CD4-positive, CD25-positive, alpha-beta regulatory T cell (primary cell): ENCODE measurements at places on chromosomes 1 and 21. TPM values are rescaled to one million over a fixed set of nuclear protein-coding genes. Genes with fewer than 3 reads are reported as not detected.

HUNK gene
- not detected for polyA plus RNA-seq

SPRR1B gene
- polyA plus RNA-seq, result not detected

AMPD1 gene
- polyA plus RNA-seq, result not detected

CHRM3 gene
- 0.13 TPM for polyA plus RNA-seq

PTAFR gene
- 0.31 TPM for polyA plus RNA-seq

ST6GALNAC5 gene
- not detected for polyA plus RNA-seq

PLEKHM2 gene
- 4.2 TPM for polyA plus RNA-seq

C1QTNF12 gene
- not detected for polyA plus RNA-seq

PIP5K1A gene
- polyA plus RNA-seq, result 12.0 TPM

SMCP gene
- polyA plus RNA-seq, result not detected

THEM4 gene
- polyA plus RNA-seq, result 99.1 TPM

AJAP1 gene
- polyA plus RNA-seq, result not detected

DNM3 gene
- 1.9 TPM for polyA plus RNA-seq

- peaks cover 15% of the 10 kb centered on the region for H3K4me1 ChIP-seq
- DNase-seq, result no peak
- H3K27ac ChIP-seq, result no peak overlapping the region
- no peaks in the 10 kb centered on the region for H3K27me3 ChIP-seq
- no peak overlapping the region for H3K4me3 ChIP-seq
Measured at GRCh38 chr1:71074681-71075080, 6.2 kb downstream of the ZRANB2 start.

- DNase-seq, result no peak
- no peaks in the 10 kb centered on the region for H3K27me3 ChIP-seq
- H3K4me1 ChIP-seq, result peaks cover 9% of the 10 kb centered on the region
- no peaks in the 10 kb centered on the region for H3K36me3 ChIP-seq
Measured at GRCh38 chr21:26070822-26071425, 99.6 kb downstream of the APP start.

DNA sequence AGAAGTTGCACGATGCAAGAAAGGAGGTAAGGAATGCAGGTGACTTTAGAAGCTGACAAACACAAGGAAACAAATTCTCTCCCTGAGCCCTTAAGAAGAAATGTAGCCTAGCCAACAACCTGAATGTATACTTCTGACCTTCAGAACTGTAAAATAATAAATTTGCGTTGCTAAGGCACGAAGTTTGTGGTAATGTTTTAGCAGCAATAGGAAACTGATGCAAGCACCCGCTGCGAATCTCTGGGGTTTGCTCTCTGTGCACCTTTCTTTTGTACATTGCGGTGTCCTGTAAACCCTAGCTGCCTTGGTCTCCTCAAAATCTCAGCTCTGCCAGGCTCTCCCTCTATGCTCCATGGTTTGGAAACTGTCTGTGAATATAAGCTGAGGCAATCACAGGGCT lies 15.1 kb downstream of the CD53 start:
- H3K4me3 ChIP-seq, result peak overlapping the region; percentile 77
- peaks cover 36% of the 10 kb centered on the region for H3K36me3 ChIP-seq
- DNase-seq, result no peak
- H3K4me1 ChIP-seq, result peaks cover 91% of the 10 kb centered on the region
- peak overlapping the region; percentile 43 for H3K27ac ChIP-seq

DNA sequence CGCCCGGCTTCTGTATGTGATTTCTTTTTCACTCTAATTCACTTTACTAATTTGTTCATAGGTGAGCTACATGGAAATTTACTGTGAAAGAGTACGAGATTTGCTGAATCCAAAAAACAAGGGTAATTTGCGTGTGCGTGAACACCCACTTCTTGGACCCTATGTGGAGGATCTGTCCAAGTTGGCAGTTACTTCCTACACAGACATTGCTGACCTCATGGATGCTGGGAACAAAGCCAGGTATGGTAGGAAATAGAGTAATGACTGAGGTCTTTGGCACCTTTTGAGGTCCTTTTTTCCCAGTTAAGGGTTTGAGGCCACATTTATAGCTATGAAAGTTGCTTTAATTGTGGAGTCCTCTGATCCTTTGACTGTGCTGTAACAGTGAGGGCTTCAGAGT lies 56.9 kb downstream of the KIF1B start:
- H3K27me3 ChIP-seq, result no peaks in the 10 kb centered on the region
- no peak overlapping the region for H3K4me3 ChIP-seq
- H3K4me1 ChIP-seq, result no peaks in the 10 kb centered on the region
- no peak for DNase-seq
- H3K36me3 ChIP-seq, result peaks cover 8% of the 10 kb centered on the region
- no peak overlapping the region for H3K27ac ChIP-seq

- H3K36me3 ChIP-seq, result no peaks in the 10 kb centered on the region
- DNase-seq, result no peak
- no peaks in the 10 kb centered on the region for H3K4me1 ChIP-seq
- H3K4me3 ChIP-seq, result no peak overlapping the region
Measured at GRCh38 chr1:29958271-29958670, 721.9 kb downstream of the PTPRU start.

DNA sequence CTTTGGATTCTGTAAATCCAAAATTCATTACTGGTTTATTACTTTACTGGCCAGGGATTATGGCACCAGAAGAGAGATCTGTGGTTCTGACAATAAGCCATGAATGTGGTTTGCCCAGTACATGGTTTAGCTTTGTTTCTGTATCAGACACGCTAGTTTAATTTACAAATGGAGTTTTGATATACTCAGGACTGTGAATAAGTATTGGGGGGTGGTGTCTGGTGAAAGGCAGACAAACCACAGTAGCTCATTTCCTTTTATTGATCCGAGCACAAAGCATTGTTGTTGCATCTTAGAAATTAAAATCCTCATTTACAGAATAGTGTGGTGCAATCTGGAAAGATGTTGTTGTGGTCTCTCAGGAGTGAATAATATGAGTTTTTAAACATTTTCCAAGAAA lies 96.0 kb downstream of the ST6GALNAC3 start:
- no peak overlapping the region for H3K27ac ChIP-seq
- no peaks in the 10 kb centered on the region for H3K27me3 ChIP-seq
- no peaks in the 10 kb centered on the region for H3K4me1 ChIP-seq
- H3K36me3 ChIP-seq, result no peaks in the 10 kb centered on the region

DNA sequence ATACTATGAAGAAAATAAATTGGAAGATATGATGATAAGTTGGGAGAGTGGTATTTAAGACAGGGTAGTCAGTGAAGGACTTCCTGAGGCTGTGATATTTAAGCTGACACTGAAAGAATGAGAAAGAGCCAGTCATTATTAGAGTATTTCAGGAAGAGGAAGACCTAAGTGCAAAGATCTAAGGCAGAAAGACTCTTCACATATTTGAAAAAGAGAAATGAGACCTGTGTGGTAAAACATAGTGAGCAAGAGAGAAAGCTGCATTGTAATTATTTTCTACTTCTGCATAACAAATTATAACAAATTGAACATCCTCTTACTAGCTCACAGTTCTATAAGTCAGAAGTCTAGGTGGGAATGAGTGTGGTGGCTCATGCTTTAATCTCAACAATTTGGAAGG lies 34.6 kb upstream of the DOCK7 start:
- no peak for DNase-seq
- H3K36me3 ChIP-seq, result no peaks in the 10 kb centered on the region
- H3K4me1 ChIP-seq, result no peaks in the 10 kb centered on the region
- no peaks in the 10 kb centered on the region for H3K27me3 ChIP-seq
- no peak overlapping the region for H3K4me3 ChIP-seq

DNA sequence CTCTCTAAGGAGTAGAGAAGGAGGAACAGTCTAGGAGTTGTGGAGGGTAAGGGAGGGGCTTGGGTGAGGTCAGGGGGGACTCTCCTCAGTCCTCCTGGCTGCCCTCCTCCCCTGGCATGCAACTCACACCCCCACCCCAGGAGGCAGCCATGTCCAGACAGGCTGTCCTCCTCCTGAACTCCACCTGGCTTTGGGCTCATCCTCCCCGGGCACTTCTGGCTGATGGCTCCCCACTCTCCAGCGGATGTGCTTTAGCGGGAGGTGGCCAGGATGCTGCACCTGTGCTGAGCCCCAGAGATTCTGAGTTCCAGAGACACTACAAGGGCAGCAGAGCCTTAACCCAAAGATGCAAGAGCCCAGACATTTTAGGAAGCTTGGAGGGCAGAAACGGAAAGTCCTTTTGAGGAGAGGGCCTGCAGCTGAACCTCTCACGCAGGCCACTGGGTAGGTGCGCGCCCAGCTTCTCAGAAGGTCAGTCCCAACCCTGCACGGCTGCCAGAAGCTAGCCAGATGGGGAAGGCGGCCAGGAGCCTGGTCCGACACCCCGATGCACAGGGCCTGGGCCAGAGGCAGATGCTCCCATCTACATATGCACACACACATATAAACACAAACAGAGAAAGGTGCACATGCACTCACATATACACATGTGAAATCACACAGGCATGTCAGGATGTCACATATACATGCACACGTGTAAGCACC lies 83.4 kb downstream of the PDE9A start:
- peak overlapping the region; percentile 74 for H3K27ac ChIP-seq
- H3K4me3 ChIP-seq, result no peak overlapping the region
- no peak for DNase-seq

DNA sequence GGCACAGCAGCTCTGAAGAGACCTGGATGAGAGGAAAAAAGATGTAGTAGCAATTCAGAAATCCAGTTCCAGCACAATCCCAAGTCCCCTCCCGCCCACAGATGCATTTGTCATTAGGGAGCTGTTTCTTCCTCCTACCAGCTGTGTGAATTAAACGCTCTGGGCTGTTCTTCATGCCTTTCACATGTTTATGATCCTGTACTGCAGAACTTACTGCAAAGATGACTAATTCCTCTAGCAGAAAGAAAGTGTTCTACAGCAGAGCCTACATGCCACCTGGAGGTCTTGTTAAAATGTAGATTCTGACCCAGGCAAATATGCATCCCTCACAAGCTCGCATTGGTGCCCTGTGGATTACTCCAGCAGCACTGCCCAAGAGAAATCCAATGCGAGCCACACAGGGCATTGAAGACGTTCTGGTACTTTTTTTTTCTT lies 6.5 kb downstream of the ENO1 start:
- peaks cover 38% of the 10 kb centered on the region for H3K4me1 ChIP-seq
- H3K27ac ChIP-seq, result peak overlapping the region; percentile 9
- H3K27me3 ChIP-seq, result no peaks in the 10 kb centered on the region

- no peaks in the 10 kb centered on the region for H3K36me3 ChIP-seq
- H3K27ac ChIP-seq, result no peak overlapping the region
- H3K27me3 ChIP-seq, result no peaks in the 10 kb centered on the region
- H3K4me1 ChIP-seq, result no peaks in the 10 kb centered on the region
- H3K4me3 ChIP-seq, result no peak overlapping the region
Measured at GRCh38 chr1:64440183-64440826, 29.6 kb upstream of the CACHD1 start.

GRCh38 chr1:66532798-66533783 lies 862 bp upstream of the SGIP1 start:
- no peaks in the 10 kb centered on the region for H3K36me3 ChIP-seq
- peaks cover 22% of the 10 kb centered on the region for H3K27me3 ChIP-seq
- H3K27ac ChIP-seq, result no peak overlapping the region
- no peak overlapping the region for H3K4me3 ChIP-seq
- no peak for DNase-seq

DNA sequence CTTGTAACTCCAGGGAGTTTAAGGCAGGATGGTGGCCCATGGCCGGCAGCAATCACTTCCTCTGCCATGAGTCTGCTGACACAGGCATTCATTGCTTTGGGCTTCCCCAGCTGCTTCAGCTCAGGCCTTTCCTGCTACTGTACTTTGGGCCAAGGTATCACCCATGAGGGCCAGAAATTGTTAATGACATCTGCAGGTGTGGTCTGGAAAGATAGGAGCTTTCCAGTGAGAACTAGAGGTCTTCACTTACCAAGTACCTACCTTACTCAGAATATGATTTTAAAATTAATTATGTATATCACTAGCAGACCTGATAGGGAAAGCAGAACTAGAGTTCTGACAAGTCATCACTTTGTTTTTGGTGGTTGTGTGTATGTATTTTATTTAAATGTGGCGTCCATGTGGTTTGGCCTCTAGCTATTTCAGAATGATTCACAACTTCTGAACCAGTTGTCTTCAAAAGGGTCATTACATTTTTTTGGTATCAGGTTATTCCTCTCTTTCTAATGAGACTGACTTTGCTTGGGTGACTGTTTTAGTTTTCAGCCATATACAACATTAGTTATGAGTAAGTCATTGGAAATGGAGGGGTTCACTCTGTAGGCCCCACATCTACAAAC lies 2.7 kb downstream of the RGL1 start:
- no peak overlapping the region for H3K27ac ChIP-seq
- DNase-seq, result no peak
- H3K27me3 ChIP-seq, result peaks cover 4% of the 10 kb centered on the region
- no peak overlapping the region for H3K4me3 ChIP-seq

DNA sequence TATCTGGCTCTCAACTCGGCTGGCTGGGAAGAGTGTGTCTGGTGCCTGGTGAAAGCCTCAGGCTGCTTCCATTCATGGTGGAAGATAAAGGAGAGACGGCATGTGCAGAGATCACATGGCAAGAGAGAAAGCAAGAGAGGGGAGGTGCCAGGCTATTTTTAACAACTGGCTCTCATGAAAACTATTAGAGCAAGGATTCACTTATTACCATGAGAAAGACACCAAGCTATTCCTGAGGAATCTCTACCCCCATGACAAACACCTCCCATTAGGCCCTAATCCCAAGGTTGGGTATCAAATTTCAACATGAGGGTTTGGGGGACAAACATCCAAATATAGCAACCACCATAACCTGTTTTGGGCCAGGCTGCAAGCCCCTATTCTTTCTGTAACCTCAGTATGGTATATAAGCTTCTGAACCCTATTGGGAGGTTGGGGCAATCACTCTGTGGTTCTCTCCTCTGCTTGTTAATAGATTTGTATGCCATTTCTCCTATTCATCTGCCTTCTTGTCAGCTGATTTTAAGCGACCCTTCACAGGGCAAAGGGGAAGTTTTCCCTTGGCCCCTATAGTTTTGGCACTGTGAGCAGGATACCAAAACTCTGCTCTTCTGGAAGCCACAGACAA lies 179.0 kb upstream of the TNR start:
- no peaks in the 10 kb centered on the region for H3K27me3 ChIP-seq
- H3K36me3 ChIP-seq, result no peaks in the 10 kb centered on the region
- no peak overlapping the region for H3K27ac ChIP-seq
- H3K4me1 ChIP-seq, result no peaks in the 10 kb centered on the region

DNA sequence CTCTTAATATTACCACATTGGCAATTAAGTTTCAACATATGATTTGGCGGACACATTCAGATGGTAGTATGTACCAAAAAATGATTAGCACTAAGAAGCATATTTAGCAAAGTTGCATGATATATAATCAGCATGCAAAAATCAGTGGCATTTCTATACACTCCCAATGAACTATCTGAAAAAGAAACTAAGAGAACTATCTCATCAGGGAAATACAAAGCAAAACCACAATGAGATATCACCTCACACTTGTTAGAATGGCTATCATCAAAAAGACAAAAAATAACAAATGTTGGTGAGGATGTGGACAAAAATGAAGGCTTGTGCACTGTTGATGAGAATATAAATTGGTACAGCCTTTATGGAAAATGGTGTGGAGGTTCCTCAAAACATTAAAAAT lies 31.4 kb upstream of the DENND1B start:
- no peak overlapping the region for H3K27ac ChIP-seq
- H3K36me3 ChIP-seq, result no peaks in the 10 kb centered on the region
- no peak overlapping the region for H3K4me3 ChIP-seq
- no peaks in the 10 kb centered on the region for H3K4me1 ChIP-seq

DNA sequence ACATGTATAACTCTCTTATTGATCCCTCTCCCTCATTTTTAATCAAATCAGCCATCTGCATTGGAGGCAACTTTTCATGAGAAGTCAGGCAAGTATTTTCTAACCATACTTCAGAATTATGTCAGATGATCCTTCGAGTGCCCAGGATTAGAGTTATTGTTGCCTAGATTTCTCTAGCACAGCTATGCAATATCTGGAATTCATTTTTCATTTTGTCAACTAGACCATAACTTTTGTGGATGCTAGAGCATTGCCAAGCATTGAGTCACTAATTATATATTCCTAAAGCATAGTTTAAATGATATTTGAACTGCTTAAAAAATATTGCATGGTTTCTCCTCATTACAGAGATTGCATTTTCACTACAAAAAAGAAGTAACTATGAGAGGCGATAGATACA lies 21.2 kb downstream of the HFM1 start:
- no peaks in the 10 kb centered on the region for H3K36me3 ChIP-seq
- H3K27ac ChIP-seq, result no peak overlapping the region
- H3K4me1 ChIP-seq, result no peaks in the 10 kb centered on the region
- H3K4me3 ChIP-seq, result no peak overlapping the region
